Mesenteric fat pad (tissue), 1 donor: ENCODE measurements at places on chromosomes 12 and 14. TPM values are rescaled to one million over a fixed set of nuclear protein-coding genes. Genes with fewer than 3 reads are reported as not detected.

GRCh38 chr14:74737753-74738325 lies 24.9 kb downstream of the FCF1 start:
- DNase-seq: no peak

GRCh38 chr12:118350908-118351559 lies 21.7 kb downstream of the TAOK3 start:
- DNase-seq: no peak

Gene NRL
- total RNA-seq: 1.6 TPM

Gene ERC1
- 81.1 TPM for total RNA-seq

Gene HDAC7
- 105 TPM for total RNA-seq
